ENCODE measurements at places on chromosomes 7 and 10.

- no peak overlapping the region for H3K4me3 ChIP-seq
- peaks cover 41% of the 10 kb centered on the region for H3K4me1 ChIP-seq
- peak overlapping the region; percentile 32 for H3K27ac ChIP-seq
Measured at GRCh38 chr10:119445311-119445934, 97.1 kb downstream of the RGS10 start.

GRCh38 chr10:95423164-95424005 is 132.6 kb upstream of the PDLIM1 start:
- no peak overlapping the region for H3K27ac ChIP-seq
- no peak overlapping the region for H3K4me3 ChIP-seq
- no peak for DNase-seq
- no peaks in the 10 kb centered on the region for H3K36me3 ChIP-seq
- H3K4me1 ChIP-seq: no peaks in the 10 kb centered on the region
- H3K27me3 ChIP-seq: no peaks in the 10 kb centered on the region

- H3K4me3 ChIP-seq: no peak overlapping the region
- no peak for DNase-seq
- H3K4me1 ChIP-seq: no peaks in the 10 kb centered on the region
- no peaks in the 10 kb centered on the region for H3K36me3 ChIP-seq
Measured at GRCh38 chr10:67492317-67493019, 203.5 kb downstream of the CTNNA3 start.

DNA sequence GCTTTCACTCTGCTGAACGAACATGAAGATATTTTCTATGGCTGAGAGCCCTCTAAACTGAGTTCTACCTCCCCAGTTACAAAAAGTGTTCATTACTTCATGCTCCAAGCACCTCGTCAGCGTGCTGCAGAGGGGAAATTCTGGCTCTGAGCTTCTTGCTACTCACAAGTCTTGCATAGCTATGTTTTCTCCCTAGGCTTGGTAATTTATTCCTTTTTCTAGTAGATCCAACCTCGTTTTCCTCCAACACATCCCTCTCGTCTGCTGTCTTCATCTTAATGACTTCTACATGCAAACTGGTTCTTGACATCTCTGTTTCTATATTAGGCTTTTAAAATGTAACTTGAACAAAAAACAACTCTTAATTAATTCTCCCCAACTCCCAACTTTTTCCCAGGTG is 1034.5 kb downstream of the REEP3 start:
- no peaks in the 10 kb centered on the region for H3K36me3 ChIP-seq
- no peaks in the 10 kb centered on the region for H3K4me1 ChIP-seq
- H3K27ac ChIP-seq: no peak overlapping the region
- no peak overlapping the region for H3K4me3 ChIP-seq
- H3K27me3 ChIP-seq: no peaks in the 10 kb centered on the region

GRCh38 chr7:13770305-13770704 is 219.2 kb downstream of the ETV1 start:
- H3K27ac ChIP-seq: no peak overlapping the region
- DNase-seq: no peak
- no peak overlapping the region for H3K4me3 ChIP-seq
- H3K27me3 ChIP-seq: no peaks in the 10 kb centered on the region
- H3K36me3 ChIP-seq: no peaks in the 10 kb centered on the region

DNA sequence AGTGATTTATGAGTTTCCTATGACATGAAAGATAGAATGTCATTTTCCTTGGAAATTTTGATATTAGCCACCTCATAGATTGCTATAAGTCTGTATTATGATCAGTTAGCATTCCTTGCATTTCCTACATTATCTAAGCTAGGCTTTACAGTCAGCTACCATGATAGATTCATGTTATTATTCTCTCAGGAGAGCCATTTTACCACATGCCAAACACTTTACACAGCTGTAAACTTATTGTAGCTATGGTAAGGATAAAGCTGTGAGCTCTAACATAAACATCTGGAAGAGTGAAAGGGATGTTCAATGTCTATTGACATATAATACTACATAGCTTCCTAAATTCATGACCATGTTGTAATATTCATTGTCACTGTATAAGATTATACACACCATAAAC is 608.0 kb downstream of the PHTF2 start:
- no peak overlapping the region for H3K27ac ChIP-seq
- no peaks in the 10 kb centered on the region for H3K36me3 ChIP-seq
- no peak overlapping the region for H3K4me3 ChIP-seq
- no peak for DNase-seq
- H3K27me3 ChIP-seq: no peaks in the 10 kb centered on the region

GRCh38 chr10:92238586-92239098 is 52.2 kb downstream of the CPEB3 start:
- DNase-seq: no peak
- no peaks in the 10 kb centered on the region for H3K36me3 ChIP-seq
- H3K4me3 ChIP-seq: peak overlapping the region; percentile 77
- H3K27me3 ChIP-seq: no peaks in the 10 kb centered on the region

DNA sequence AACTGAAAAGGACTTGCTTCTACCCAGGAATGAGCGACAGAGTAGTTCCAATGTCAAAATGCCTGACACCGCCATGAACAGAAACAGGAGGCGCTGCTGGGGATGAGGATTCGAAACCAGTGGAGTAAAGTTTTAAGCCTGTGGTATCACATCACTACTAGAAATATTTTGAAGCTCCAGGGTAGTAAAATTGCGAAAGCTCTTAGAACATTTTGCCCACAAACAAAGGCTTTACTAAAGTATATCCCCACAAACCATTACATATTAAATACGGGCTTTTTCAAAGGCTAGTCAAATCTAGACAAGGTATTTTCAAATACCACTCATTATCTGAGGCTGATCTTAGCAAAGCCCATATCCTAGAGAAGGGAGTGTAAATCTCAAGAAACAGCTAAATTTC is 2.4 kb downstream of the PRDX3 start:
- no peak overlapping the region for H3K4me3 ChIP-seq
- H3K27me3 ChIP-seq: no peaks in the 10 kb centered on the region
- no peak for DNase-seq
- peaks cover 41% of the 10 kb centered on the region for H3K4me1 ChIP-seq
- peaks cover 39% of the 10 kb centered on the region for H3K36me3 ChIP-seq

- H3K36me3 ChIP-seq: no peaks in the 10 kb centered on the region
- no peaks in the 10 kb centered on the region for H3K4me1 ChIP-seq
- H3K4me3 ChIP-seq: no peak overlapping the region
- H3K27ac ChIP-seq: no peak overlapping the region
- no peaks in the 10 kb centered on the region for H3K27me3 ChIP-seq
Measured at GRCh38 chr7:81439591-81439990, 330.3 kb downstream of the HGF start.

GRCh38 chr10:77179015-77179695 is 458.5 kb downstream of the KCNMA1 start:
- H3K4me3 ChIP-seq: no peak overlapping the region
- H3K27me3 ChIP-seq: no peaks in the 10 kb centered on the region
- no peaks in the 10 kb centered on the region for H3K36me3 ChIP-seq
- H3K4me1 ChIP-seq: no peaks in the 10 kb centered on the region

GRCh38 chr10:125472010-125472607 is 210.9 kb downstream of the TEX36 start:
- H3K36me3 ChIP-seq: no peaks in the 10 kb centered on the region
- H3K4me1 ChIP-seq: no peaks in the 10 kb centered on the region
- DNase-seq: no peak
- no peak overlapping the region for H3K4me3 ChIP-seq
- peaks cover 7% of the 10 kb centered on the region for H3K27me3 ChIP-seq

GRCh38 chr7:81231301-81231838 is 312.5 kb upstream of the SEMA3C start:
- no peak overlapping the region for H3K27ac ChIP-seq
- H3K4me1 ChIP-seq: no peaks in the 10 kb centered on the region
- no peaks in the 10 kb centered on the region for H3K36me3 ChIP-seq
- no peaks in the 10 kb centered on the region for H3K27me3 ChIP-seq
- H3K4me3 ChIP-seq: no peak overlapping the region

DNA sequence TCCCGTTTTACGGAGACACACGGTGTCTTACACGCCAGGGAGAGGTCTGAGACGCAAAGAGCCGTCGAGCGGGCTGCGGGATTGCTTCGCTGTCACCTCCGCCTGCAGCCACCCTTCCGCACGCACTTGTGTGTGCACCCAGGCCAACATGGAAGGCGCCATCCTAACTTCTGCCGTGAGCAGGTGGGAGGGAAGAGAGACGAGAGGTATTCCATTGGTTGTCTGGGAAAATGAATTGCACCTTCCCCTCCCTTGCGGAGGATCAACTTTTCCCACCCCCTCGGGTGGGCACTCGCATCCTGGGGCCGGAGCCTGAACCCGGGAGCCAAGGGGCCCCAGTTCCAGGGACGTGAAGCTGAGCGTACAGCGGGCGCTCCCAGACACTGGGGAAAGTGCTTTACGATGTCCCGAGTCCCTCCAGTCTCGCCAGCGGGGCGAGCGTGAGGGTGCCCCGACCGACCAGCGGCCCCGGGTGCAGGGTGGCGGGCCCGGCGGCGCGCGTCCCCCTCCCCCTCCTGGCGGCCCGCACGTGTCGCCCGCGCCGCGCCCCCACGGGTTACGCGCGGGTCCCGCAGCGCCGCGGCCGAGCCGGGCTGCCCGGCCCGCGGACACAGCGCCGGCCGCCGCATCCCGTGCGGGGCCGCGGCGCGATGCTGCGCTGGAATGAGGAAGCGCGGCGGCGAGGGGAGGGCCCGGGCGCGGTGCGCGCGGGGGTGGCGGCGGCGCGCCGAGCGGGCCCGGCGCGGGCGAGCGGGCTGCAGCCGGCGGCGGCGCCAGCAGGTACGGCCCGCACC is 984 bp upstream of the IKZF1 start:
- H3K4me1 ChIP-seq: peaks cover 37% of the 10 kb centered on the region
- DNase-seq: peak; percentile 93
- H3K4me3 ChIP-seq: peak overlapping the region; percentile 56
- no peaks in the 10 kb centered on the region for H3K36me3 ChIP-seq

- H3K27me3 ChIP-seq: no peaks in the 10 kb centered on the region
- H3K4me3 ChIP-seq: no peak overlapping the region
- H3K4me1 ChIP-seq: no peaks in the 10 kb centered on the region
- DNase-seq: no peak
- H3K36me3 ChIP-seq: no peaks in the 10 kb centered on the region
- no peak overlapping the region for H3K27ac ChIP-seq
Measured at GRCh38 chr7:31850066-31850465, 163.1 kb downstream of the PPP1R17 start.

DNA sequence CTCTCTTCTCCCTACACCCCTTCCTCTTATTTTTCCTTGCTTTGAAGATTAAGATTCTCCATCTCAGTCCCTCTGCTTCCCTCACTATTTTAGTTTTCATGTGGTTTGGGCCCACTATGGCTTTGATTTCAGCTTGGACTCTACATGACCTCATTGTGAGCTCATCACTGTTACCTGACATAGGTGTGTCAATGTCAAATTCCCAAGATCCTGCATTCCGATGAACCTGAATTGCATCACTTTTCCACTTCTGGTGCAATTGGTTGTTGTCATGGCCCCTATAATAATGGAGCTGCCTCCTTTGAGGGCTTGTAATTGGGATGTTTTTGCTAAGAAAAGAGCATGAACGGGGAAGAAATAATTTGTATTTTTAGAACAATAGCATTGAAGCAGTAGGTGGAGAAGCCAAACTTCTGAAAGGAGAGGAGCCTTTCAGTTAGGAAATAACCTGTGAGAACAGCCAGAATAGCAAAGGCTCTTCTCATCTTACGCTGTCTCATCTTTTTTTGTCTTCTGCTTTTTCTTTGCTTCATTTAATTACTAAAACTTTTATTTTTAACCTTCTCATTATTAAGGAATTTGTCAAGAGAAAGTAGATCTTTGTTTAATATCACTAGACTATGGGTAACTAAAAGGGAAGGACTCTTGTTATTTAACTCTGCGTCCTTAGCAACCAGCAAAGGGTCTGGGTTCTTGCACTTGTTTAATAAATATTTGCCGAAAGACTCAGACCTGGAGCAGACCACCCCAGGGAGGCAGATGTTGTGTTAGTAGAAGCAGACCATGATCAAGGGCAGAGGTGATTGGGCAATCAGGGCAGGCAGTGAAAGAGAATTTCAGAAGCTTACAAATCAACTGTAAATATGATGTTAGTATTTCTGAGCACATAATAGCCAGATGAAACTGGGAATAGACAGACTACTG is 95.4 kb downstream of the TES start:
- H3K4me3 ChIP-seq: no peak overlapping the region
- DNase-seq: no peak
- no peak overlapping the region for H3K27ac ChIP-seq
- H3K27me3 ChIP-seq: no peaks in the 10 kb centered on the region
- H3K4me1 ChIP-seq: no peaks in the 10 kb centered on the region
- H3K36me3 ChIP-seq: no peaks in the 10 kb centered on the region

DNA sequence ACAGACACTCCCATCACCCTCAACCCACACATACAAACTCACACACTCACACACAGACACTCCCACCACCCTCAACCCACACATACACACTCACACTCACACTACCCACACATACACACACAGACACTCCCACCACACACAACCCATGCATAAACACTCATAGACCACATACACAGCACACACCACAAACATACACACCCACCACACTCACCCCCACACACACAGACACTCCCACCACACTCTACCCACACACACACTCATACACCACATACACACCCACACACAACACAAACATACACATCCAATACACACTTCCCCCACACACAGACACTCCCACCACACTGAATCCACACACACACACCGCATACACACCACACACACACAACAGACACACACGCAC is 521.2 kb downstream of the TCERG1L start:
- no peaks in the 10 kb centered on the region for H3K36me3 ChIP-seq
- no peak for DNase-seq
- no peaks in the 10 kb centered on the region for H3K4me1 ChIP-seq
- no peaks in the 10 kb centered on the region for H3K27me3 ChIP-seq
- H3K4me3 ChIP-seq: no peak overlapping the region
- no peak overlapping the region for H3K27ac ChIP-seq

DNA sequence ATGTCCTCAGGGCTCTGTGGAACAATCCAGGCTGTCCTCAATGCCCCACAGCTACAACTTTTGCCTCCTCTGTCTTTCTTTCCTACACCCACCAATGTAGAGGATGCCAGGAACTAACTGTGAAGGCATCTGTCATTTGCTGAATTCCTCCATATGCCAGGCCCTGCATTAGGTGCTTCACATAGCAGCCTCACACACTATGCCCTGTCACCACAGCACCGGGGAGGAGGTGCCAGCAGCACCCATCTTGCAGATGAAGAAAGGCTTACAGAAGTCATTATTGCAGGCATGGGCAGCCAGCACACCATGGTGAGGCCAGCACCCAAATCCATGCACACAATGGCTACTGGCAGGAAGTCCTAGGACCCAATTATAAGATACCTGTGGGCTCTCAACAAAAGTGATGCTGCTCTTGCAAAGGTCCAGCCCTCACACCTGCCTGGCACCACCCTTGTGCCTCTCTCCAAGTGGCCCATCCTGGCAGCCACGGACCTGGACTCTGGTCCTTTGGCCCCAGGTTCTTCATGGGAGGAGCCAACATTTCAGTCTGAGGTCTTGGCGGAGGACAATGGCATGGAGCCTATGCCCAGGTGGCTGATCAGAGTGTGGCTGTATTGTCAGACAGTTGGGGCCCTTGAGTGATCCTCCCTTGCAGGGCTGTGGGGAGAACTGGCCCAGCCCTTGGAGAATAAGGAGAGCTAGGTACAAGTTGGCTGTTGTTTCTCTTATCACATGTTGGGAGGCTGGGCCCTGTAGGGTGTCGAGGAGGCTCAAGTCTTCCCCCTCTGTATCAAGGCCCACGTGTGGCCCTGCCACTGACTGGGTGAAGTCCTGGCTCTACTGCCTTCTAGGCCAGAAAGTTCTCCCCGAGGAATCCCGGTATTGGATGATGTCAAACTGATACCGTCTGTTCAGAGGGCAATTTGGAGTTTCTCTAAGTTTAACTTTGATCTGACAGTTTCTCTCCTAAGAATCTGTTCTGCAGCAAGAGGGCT is 14.4 kb upstream of the MYL7 start:
- DNase-seq: no peak
- H3K36me3 ChIP-seq: no peaks in the 10 kb centered on the region
- no peaks in the 10 kb centered on the region for H3K27me3 ChIP-seq
- H3K27ac ChIP-seq: no peak overlapping the region
- no peaks in the 10 kb centered on the region for H3K4me1 ChIP-seq

Measured in spleen (tissue), 13 donors.